ENCODE measurements at places on chromosomes 12 and 14.

GRCh38 chr12:95810411-95810810 is 19.8 kb upstream of the NTN4 start:
- no peak for DNase-seq

DNA sequence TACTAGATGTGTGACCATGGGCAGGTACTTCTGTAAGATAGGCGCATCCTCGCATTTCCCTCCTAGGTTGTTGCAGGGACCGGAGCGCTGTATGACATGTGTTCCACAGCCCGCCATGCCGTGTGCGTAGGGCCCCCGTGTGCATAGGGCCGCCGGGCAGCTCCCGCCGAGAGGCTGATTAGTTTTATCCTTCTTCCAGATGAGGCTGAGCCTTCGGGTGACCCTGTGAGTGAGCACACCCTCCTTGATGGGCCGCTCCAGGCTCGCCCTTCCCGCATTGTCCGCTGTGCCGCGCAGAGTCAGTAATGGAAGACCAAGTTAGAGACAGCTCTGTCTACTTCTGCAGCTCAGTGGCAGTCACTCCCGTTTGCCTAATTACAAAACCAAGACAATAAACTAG is 72.9 kb upstream of the DYNC1H1 start:
- no peak for DNase-seq

GRCh38 chr12:19819231-19819630 is 379.9 kb downstream of the AEBP2 start:
- DNase-seq = no peak

DNA sequence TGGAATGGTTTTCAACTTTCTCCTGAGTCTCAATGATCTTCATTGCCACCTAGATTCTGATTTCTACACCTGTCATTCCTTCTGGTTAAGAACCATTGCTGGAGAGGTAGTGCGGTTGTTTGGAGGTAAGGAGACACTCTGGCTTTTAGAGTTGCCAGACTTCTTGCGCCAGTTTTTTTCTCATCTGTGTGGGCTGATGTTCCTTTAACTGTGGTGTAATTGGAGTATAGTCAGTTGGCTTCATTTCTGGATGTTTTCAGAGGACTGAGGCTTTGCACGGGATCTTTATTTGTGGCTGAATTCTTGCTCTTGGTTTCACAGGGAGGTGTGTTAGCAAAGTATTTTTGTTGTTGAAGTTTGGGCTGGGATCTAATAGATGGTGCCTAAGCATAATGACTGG is 5.7 kb upstream of the CLEC4D start:
- DNase-seq = no peak

- no peak for DNase-seq
These were observed 196.9 kb downstream of the BCL11B start for GRCh38 chr14:99075061-99075460.

GRCh38 chr12:24223926-24224325 is 274.5 kb upstream of the SOX5 start:
- DNase-seq = no peak

DNA sequence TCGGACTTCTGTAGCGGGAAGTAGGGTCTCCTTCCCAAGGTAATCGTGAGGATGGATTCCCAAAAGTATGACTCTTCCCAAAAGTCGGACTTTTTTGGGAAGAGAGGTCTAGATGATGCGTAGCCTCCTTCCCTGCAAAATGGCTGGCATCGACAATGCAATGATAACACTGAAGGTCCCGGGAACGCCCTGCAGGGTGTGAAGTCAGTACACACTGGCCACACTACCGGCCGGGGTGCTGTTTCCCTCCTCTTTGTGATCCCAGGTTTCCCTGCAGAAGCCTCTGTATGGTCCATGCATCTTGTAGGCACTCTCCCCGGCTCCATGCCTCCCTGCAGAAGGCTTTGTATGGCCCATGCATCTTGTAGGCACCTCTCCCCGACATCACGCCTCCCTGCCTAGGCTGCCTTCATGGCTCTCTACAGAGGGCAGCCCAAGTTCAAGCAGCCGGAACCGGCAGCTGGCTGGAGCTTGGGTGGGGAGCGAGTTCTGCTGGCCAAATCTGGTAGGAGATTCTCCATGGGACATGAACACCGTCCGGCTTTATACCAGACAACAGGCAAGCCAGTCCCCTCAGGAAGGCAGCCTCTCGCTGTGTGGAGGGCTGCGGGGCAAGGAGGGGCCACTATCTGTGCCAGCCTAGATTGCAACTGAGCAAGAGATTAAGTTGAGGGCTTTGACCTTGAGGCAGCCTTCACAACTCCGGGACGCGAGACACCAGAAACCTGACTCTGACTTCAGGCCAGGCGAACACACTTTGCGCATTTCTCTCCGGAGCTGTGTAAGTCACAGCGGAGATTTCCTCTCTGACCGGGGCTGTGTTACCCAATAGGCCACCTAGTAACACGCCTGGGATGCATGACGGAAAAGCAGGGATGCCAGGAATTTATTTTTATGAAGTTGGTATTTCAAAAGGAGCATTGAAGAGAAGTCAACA is 23.5 kb downstream of the FZD10 start:
- DNase-seq = no peak

- peak; percentile 13 for DNase-seq
These were observed 16.2 kb downstream of the NOXRED1 start for GRCh38 chr14:77407158-77407557.

GRCh38 chr12:128551266-128551665 is 272.5 kb downstream of the SLC15A4 start:
- DNase-seq = peak; percentile 32

GRCh38 chr12:66596199-66596598 is 82.7 kb downstream of the GRIP1 start:
- no peak for DNase-seq

DNA sequence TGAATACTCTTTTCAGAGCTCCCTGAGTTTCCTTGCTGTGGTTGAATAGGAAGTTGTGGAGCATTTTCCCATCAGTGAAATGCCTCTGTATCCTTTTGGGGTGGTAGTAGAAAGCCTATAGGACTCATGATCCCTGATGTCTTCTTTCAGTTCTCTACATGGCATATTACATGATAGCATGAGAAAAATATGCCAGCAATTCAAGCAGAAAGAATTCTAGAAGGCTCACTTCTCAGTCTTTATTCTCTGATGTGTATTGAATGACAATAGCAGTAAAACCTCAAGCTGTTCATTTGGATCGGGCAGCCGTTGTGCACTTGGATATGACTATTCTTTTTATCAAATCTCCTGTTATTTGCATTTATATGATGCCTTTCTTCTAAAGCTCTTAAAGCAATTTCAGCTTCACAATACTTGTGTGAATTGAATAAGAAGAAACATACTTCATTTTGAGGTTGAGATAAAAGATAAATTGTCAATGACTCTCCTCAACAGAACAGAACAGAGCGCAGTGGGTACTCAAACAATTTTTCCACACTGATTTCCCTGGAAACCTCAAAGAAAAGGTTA is 251.5 kb upstream of the FBXO33 start:
- no peak for DNase-seq

DNA sequence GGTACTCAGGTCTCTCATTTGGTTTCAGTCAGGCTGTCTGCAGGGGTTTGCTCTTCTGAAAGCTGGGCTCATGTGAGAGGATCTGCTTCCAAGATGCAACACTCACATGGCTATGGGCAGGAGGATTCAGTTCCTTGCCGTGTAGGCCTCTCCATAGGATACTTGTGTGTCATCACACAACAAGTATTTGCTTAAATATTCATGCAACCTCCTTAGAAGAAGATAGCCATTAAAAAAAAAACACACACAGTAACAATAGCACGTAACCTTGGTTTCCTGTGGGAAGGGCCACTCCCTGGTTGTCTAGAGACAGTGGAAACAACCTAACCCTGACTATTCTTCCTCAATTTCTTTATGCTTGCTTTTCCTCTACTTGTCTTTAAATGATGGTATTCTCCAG is 31.8 kb upstream of the CLEC4E start:
- DNase-seq = no peak

DNA sequence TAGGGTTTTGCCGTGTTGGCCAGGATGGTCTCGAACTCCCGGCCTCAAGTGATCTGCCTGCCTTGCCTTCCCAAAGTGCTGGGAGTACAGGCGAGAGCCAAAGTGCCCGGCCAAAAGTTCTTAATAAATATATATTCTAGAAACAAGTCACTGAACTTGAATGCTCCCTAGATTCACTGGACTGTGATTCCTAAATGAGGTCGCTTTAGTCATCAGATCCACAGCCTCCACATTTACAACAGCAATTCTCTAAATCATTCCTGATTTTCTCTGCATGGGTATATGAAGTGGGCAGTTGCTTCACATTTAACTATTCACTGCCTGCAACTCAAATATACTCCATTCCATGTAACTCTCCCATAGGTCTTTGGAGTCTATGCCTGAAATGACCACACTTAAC is 813.0 kb downstream of the GALC start:
- DNase-seq = no peak

DNA sequence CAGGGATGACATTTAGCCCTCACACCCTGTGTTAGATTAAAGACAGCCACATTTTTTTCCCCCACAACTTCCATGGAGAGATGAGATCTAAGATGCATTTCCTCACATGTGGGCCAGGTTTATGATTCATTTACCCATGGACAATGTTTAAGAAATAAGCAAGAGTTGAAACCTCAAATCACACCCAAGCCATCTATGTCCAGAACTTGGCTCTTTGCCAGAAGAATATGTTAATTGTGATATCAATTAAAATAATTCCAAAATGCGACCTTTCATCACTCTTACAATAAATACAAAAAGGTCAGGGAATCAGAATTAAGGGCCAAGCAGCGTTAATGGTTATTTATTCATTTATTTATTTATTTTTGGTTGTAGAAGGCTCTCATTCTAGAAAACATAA is 1376.9 kb upstream of the TMEM132C start:
- no peak for DNase-seq

- DNase-seq = peak; percentile 67
These were observed 62.1 kb downstream of the PPP2R5C start for GRCh38 chr14:101823511-101824120.

DNA sequence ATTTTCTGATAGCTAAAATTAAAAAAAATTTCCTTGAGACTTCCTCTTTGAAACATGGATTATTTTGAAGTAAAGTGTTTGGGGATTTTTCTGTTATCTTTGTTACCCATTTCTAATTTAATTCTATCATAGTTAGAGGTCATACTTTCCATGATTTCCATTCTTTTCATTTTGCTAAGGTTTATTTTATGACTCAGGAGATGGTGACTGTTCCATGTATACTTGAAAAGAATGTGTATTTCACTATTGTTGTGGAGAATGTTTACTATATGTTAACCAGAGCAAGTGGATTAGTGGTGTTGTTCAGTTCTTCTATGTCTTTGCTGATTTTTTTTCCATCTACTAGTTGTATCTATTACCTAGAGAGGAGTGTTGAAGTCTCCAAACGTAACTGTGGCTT is 250.5 kb upstream of the PELI2 start:
- no peak for DNase-seq

DNA sequence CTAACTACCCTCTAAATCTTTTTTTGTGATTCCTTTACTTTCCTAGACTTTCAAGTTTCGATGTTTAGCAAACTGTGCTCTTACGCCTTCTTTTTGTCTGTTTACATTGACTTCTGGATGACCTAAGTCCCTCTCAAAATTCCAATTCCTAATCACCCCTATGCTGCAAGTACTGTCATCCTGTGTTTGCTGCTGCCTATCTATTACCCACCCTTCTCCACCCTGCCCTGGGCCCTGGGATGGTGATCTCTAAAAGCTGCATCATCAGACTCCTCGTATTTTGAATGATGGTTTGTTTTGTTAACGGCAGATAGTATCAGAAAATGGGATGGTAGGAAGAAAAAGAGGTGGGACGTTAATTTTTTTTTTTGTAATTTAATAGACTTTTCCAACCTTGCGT is 272.1 kb downstream of the DIO2 start:
- no peak for DNase-seq

DNA sequence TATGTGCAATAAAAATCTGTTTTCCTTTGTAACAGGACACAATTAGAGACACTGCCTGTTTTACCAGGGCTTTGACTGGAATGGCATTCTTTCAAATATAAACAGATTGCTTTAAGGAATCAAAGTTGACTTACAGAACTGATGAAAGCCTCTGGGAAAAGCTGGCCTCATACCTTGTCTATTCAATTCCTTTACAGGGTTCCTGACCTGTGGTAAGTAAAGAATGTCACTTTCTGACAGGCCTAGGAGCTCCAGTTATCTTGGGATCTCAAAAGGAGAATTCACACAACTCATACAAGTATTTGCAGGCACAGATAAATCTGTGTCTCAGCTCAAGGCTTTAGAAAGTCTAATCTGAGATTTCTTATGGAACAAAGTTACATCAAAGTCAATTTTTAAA is 88.4 kb downstream of the BCAT1 start:
- DNase-seq = no peak

- no peak for DNase-seq
These were observed 21.3 kb upstream of the RFLNA start for GRCh38 chr12:124273630-124274029.

- DNase-seq = no peak
These were observed 310.2 kb downstream of the CCDC91 start for GRCh38 chr12:28500373-28501024.

- DNase-seq = no peak
These were observed 104.7 kb downstream of the RFLNA start for GRCh38 chr12:124399622-124400021.

DNA sequence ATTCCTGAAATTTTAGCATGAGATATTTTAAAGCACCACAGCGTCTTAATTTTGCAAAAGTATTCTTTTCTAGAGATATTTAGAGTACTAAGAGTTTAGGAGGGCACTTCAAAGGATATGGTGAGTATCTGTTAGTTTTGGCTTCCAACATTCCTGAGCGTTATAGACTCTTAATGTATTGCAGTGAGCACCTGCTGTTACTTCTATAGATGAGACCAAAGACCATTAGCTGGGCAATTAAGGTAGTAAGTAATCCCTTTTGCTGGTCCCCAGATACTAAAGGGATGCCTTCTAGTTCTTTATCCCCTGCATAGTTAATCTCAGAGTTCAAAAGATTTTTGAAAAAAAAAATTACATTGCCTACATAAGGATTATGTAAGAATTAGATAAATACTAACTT is 975.6 kb downstream of the GALC start:
- DNase-seq = no peak

DNA sequence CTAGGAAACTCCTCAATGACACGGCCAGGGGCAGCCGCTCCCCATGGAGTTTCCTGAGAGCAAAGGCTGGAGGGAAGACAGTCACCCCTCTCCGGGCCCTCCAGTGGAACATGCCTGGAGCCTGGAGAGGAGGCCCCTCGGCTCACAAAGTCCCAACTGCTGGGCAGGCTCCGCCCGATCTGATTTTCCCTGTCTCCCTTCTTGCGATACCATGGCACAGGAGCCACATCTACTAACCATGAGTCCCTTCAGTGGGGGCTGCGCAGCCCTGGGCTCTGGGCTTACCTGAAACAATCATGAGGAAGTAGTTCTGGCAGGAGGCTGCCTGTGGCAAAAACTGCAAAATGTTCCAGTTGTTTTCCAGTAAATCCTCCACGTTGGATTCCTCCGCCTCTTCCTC is 15.3 kb downstream of the P2RX2 start:
- DNase-seq = no peak

DNA sequence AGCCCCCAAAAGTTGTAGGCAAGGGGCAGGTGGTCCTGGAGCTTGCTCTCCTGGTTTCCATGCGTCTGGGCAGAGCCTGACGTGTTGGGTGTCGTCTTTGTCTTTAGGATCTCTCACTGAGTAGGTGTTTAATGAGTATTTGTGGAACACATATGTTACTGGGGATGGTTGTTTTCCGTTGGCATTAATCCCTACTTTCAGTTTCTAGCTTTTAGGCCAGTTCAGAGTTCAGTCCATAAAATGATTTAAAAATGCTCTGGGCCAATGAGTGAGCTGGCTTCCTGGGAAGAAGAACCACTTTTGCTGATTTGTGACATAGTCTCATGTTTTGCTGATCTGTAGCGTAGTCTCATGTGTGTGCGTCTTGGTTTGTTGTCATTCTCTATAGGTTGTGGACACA is 10.9 kb downstream of the AACS start:
- no peak for DNase-seq

All from pons (tissue), 1 donor.